ENCODE measurements at places on chromosomes 7 and 10.

GRCh38 chr10:71270301-71271220 lies 48.5 kb upstream of the SLC29A3 start:
- peak; percentile 68 for DNase-seq

DNA sequence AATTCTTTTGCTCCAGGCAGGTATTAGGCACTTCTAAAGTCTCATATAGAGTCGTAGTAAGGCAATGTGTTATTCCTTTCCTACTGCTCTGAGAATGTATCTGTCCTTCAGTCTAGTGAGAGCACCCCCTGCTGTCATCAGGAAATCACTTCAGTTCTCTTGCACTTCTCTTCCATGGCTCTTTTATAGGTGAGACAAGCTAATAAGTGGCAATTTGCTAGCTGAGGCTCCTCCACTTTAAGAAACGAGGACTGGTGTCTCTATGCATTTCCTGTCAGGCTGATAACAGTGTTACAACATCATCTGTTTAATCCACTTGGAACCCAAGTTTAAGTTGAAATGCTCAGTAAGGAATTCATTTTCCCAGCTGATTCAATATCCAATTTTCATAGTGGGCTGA lies 350.6 kb downstream of the TFEC start:
- peak; percentile 30 for DNase-seq

GRCh38 chr10:113284635-113285034 lies 268.2 kb upstream of the HABP2 start:
- no peak for DNase-seq

GRCh38 chr10:12471135-12471534 lies 121.8 kb downstream of the CAMK1D start:
- DNase-seq: no peak

DNA sequence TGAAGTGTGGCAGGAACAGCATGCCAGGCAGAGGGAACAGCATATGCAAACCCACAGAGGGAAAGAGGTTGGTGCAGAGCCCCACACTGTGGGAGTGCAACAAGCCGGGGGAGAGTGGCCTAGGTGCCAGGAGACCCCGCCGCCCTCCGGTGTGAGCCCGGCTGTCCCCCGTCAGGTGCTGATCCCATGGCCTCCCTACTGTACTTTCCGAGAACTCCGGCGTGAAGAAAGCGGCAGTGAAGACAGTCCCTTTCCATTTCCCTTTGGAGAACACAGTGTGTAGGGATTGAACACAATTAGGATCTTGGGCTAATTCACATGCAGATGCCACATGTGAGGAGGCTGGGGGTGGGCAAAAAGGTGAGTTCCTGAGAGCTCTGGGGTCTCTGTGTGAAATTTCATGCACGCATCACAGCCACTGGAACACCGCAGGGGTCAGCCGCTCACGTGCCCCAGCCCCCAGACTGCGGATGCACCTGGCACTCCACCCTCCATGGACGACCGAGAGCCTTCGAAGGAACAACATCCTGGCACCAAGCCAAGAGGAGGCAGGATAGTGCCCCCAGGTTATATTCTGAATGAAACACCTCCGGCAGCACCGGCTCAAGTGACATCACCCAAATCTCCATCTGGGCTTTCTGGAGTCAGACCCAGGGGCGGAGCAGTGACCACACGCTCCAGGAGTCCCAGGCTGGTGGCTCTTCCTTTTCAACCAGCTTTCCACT lies 82.1 kb upstream of the PPP2R2D start:
- no peak for DNase-seq

- no peak for DNase-seq
Measured at GRCh38 chr7:26900251-26900650, 35.9 kb upstream of the SKAP2 start.

GRCh38 chr7:106059556-106059955 lies 52.6 kb downstream of the SYPL1 start:
- no peak for DNase-seq

GRCh38 chr10:100999742-101000126 lies at the start of gene LZTS2:
Gene LZTS2, plus strand, starts transcription at chr10:100999808. Its CDS starts 2,731 bp downstream, at chr10:101002539.
- DNase-seq: no peak

DNA sequence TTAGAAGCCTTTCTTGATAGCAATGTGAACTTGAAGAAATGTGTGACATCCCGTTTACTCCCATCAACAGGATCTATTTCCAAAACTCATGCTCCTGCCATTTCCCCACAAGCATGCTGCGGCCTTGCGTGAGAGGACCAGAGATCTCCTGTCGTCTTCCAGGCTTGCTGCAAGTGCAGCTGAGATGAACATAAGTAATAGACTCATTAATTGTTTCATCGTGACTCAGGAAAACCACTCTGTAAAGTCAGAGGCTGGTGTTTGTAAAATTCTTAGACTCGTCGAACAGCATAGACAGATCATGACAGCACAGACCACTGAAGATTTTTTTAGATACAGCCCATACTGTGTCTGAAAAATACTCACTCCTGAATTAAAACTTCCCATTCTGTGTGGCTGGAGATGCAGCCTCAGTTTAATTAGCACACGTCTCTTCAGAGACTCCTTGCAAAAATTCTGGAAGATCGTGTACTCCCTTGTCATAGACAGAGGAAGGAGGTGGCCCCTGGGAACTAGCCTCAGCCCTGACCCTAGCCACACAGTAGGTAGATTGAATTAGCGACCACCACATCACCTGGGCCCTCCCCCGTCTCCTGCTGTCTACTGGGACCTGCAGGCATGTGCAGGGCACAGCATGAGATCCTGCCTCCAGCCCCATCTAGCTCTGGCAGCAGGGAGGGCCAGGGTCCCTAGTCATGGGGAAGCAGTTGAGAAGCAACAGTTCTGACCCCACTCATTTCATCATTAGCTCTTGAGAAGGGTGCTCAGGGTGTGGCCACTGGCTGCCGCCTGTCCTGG lies 226.0 kb downstream of the CELF2 start:
- DNase-seq: no peak

DNA sequence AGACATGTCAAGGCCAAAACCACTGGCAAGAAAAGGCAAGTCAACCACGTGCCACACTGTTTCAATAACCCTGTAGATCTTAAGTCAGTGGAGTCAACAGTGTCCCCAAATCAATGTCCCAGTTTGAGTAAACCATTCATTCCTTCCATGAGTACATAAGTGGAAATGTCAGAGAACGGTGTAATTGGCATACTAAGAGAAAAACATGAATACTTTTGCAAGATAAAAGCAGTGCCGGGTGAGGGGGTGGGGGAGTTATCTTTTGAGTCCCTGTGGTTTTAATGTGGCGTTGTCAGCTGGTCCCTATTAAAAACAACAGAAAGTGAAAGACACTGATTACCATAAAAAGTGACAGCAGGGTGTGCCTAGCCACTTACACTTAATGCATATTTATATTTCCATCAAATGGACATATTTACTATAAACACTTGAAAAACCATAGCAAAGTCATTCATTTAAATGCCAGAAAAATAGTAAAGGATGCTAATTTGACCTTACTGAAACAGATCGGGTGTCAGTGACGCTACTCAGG lies 37.8 kb downstream of the RSU1 start:
- no peak for DNase-seq

DNA sequence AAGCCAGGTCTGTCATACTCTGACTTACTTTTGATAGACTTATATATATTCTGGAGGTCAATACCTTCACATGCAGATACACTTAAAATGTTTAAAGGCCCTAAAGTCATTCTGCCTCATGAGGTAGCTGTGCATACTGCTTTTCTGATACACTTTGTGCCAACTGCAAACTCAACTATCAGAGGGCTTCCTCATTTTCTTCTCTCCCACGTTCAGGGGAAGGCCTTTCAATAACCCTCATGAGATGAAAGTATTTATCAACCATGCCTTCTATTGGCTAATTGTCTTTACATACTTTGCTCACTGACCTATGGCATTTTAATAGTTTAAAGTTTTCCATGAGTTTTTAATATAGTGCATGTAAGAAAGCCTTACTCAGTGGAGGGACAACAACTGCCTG lies 112.7 kb upstream of the AMPH start:
- no peak for DNase-seq

DNA sequence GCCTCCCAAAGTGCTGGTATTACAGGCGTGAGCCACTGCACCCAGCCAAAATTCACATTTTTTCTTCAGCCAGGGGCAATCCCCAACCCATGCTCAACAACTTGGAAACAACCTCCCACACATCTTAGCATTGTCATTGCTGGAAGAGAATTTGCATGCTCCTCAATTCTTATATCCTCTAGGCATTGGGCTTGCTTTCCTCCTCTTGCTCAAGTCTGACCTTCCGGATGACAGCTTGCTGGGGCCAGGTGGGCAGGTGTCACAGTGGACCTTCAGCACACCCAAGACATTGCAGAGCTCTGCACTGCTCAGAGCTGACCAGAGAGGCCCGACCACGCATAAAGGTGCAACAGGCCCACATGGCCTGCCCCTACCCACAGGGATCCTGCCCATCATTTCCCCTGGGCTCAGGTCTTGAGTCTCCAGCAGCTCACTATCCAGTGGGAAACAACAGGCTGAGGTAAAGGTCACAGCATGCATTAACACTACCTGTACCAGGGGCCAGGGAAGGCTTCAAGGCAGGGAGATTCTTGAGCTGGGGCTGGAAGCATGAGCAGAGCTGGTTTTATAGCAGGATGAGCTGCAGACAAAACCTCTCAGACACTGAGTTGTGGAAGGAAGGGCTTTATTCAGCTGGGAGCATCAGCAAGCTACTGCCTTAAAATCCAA lies 6.8 kb upstream of the GPR15LG start:
- DNase-seq: no peak

- no peak for DNase-seq
Measured at GRCh38 chr10:123512901-123513775, 153.0 kb upstream of the GPR26 start.

GRCh38 chr7:63030061-63030460 lies 968.6 kb upstream of the ZNF722 start:
- DNase-seq: no peak

DNA sequence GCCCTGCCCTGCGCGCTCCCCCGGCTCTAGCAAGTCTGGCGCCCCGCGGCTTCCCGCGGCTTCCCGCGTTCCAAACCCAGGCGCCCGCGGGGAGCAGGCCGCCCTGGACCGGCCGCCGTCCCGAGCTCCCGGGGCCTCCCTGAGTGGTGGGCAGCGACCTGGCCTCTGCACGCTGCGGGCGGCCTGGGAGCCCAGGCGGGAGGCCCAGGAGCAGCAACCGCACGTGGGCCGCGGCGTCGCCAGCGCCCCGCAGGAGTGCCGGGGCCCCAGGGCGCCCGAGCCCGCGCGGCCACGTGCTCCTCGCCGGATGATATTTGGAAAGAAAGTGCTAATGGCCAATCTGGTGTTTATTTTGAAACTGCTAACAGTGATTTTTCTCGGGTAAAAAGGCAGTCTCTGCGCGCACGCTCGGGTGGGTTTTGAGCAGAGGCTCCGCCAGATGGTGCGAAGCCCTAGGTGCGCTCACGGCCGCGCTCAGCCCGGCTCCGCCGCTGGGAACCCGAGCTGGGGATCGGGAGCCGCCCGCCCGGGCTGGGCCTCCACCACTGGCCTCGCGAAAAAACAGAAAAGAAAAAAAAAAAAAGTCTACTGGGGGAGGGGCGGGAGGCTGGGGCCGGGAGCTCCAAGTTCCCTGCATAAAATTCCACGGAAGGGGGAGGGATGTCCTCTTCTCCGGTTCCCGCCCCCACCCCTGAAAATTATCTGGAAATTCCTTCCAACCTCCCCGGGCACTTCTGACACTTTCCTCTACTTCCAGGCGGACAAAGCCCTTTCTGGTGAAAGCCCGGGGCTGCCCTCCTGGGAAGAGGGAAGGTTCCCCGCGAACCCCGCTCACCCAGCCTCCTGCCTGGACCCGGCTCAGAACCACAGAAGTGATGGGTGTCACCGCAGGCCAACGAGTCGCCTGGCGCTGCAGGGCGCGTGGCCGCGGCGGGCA lies 4.3 kb downstream of the EBF3 start:
- peak; percentile 48 for DNase-seq

DNA sequence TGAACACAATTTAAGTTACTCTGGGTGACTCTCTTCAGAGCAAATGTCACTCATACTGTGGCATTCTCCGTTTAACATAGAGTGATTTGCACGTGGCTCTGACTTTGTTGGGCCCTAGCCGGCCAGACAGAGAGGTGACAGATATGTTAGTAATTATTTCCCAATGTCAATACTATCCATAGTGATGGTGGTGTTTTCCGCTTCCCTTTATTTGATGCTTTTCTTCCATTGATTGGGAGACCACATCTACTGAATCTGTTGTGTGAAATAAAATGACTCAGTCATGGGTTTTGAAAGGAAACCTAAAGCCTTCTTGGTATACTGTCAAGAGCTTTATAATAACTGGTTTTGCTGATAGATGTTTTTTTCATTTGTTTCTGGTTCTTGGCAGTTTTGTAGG lies 7.4 kb downstream of the AVL9 start:
- no peak for DNase-seq

DNA sequence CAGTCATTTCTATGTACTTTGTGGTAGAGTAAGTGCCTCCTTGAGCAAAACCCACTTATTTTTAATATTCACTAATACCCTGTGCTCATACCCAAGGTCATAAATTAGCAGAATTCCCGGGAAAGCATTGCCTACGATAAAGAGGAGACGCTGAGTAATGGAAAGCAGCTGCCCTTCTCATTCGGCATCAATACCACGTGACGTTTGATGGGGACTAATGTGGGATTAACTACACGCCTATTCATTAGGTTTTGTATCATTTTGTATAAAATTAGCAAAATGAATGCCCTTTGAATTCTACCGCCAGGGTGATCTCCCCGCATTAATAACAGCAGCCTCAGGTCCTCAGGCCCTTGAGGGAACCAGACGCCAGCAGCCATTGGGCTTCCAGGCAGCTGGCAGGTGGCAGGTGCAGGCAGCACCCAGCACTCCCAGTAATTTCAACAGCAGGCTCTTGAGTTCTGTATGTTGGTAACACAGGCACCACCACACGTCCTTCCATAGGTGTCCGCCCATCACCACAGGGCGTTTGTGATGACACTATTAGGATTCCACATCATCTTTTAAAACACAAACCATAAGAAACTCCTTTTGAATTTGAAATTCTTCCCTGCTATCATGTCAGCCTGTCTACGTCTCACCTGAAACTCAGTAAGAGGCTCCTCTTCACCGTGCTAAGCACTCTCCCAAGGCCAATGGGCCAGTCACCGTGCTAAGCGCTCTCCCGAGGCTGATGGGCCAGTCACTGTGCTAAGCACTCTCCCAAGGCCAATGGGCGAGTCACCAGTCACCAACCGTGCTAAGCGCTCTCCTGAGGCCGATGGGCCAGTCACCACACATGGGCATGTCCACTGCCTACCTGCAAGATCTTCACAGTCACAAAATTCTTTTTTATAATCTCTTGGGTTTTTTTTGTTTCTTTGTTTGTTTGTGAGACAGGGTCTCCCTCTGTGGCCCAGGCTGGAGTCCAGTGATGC lies 509.4 kb downstream of the PTPRN2 start:
- DNase-seq: no peak

DNA sequence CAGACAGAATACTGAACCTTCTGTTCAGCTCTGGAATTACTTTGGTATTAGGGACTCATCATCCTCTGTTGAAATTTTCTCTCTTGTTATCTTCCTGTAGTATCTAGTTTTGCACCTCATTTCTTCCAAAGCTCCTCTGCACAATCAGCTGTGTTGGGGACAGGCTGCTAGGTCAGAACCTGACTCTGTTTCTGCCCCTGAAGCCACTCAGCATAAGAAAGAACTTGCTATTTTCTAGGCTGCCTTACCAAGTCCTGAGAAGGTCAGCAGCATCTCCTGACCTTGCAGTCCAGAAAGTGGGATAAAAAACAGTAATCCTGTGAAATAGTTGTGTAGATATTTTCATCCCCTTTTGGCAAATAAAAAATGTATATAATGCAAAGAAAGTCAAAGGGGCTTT lies 862.6 kb downstream of the SORCS3 start:
- no peak for DNase-seq

GRCh38 chr10:97870990-97871389 lies 21.3 kb downstream of the GOLGA7B start:
- no peak for DNase-seq

All from neuronal stem cell (in vitro differentiated cells).